Peyer's patch (tissue), 4 donors: ENCODE measurements at places on chromosomes 2 and 18. TPM values are rescaled to one million over a fixed set of nuclear protein-coding genes. Genes with fewer than 3 reads are reported as not detected.

The LYG2 gene
- total RNA-seq, result not detected

The ELOA2 gene
- total RNA-seq, result not detected

The PRKAG3 gene
- total RNA-seq, result not detected

The GTF3C2 gene
- total RNA-seq, result 71.6 TPM

The ARHGAP28 gene
- total RNA-seq, result 1.1 TPM

The FEV gene
- total RNA-seq, result 5.1 TPM

The REG1B gene
- total RNA-seq, result 70.8 TPM

The PXDN gene
- total RNA-seq, result 18.2 TPM

The CCDC85A gene
- 1.1 TPM for total RNA-seq

The APCDD1 gene
- total RNA-seq, result 18.2 TPM

The CNDP1 gene
- not detected for total RNA-seq

The RAX gene
- not detected for total RNA-seq

The CLEC4F gene
- 32.2 TPM for total RNA-seq

The SCN2A gene
- total RNA-seq, result 4.1 TPM

The PLB1 gene
- total RNA-seq, result 345 TPM

The CYS1 gene
- 5.8 TPM for total RNA-seq

The TMEM247 gene
- total RNA-seq, result not detected

The VAMP5 gene
- total RNA-seq, result 6.5 TPM

The C2orf66 gene
- total RNA-seq, result 1.1 TPM

The ACP1 gene
- total RNA-seq, result 88.1 TPM

The ELP2 gene
- total RNA-seq, result 66.8 TPM

The CRYGD gene
- not detected for total RNA-seq

The TSPYL6 gene
- not detected for total RNA-seq

The GKN1 gene
- total RNA-seq, result not detected

The STK11IP gene
- total RNA-seq, result 62.6 TPM

The DTNA gene
- 9.7 TPM for total RNA-seq

The NOP58 gene
- 34.3 TPM for total RNA-seq

The NT5C1B gene
- total RNA-seq, result not detected

The REG3A gene
- total RNA-seq, result 1,340 TPM

The MGAT4A gene
- 128 TPM for total RNA-seq

The REEP1 gene
- 12.0 TPM for total RNA-seq
